Omental fat pad (tissue), 4 donors: ENCODE measurements at places on chromosomes 7 and 10. TPM values are rescaled to one million over a fixed set of nuclear protein-coding genes. Genes with fewer than 3 reads are reported as not detected.

Gene ZNF365
- 0.12 TPM for total RNA-seq

Gene JCAD
- total RNA-seq: 23.5 TPM

Gene EEPD1
- 19.6 TPM for total RNA-seq

DNA sequence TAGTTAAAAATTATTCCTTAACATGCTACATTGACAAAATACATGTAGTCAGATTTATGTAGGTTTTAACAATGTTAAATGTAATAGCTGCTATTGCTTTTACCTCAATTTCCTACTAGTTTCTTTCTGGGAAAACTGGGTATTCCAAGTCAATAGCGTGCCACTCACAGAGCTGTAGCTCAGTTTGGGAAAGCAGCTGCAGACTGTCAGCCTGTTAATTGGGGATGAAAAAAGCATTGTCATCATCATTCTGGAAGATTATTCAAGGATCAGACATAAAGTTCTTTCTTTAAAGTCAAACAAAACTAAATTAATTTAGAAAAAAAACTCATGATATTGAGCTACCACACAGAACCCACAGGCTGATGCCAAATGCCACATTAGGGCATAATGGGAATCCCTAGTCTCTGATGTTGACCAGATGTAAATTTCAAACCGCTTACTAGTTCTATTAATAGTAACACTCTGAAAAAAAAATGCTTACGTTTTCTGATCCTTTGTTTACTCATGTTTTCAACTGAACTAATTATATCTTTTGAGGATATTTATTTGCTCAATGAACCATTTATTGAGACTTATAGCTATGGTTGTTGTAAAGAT is 19.6 kb upstream of the AGMO start:
- no peak for DNase-seq

DNA sequence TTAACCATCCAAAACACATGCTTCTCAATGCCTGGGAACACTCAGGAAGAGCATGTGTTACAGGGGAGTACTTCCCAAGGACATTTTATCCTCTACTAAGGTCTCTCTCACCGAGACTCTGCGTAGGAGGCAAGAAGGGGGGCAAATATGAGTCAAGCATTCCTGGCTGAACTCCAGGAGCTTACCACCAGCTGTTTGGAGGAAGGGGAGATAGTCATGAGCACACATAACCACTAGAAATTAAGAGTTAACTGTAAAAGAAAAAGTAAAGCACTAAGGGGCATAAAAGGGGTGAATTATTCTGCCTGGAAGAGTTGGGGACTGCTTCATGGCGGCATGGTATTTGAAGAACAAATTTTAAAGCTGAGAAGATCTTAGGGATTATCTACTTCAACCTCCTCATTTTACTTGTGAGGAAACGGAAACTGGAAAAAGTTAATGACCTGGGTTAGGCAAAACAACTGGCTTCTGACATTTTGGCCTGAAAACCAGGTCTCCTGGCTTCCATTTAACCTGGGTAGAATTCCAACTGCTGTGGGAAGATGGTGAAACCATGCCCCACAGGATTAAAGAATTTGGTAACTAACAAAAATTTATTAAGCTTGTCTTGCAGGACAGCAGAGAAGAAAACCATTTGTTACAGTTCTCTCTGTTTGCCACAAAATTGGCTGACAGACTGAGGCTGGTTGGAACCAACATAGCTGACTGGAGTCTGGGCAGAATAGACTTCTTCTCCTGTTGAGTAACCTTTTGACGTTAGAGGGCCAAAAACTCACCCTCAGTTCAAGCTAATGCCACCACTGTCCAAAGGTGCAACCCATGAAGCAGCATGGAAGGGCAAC is 85.5 kb downstream of the SLC25A13 start:
- DNase-seq: no peak

DNA sequence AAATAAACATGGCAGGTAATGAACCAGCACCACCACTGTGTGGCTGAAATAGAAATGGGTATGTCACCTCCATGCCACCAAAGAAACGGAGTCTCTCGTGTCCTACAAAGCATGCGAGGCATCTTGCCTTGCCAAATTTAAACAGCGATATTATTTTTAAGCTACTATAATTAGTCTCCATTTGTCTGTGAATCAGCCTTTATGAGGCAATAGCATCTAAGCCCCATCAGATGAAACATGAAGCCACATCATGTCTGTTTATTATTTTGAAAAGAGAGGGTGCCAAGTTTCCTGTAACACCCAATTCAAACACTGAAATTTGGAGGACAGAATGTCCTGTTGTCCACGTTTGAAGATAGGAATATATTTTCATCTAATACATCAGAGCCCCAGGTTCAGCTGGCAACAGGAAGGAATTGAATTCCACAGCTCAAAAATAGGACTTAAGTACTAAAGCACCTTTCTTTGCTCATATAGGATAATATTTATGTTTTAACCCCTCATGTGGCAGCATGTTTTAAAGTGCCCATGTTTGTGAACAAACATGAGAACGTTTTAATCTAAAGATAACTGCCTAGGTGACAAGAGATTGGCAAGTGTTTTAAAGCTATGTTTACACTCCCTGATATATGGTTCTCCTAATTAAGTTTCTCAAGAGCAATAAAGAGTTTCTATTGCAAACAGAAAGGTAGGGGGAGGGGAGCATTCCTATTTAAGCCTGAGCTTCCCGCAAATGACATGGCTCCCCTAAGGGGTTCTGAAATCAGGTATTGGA is 86.8 kb downstream of the SORBS1 start:
- no peak for DNase-seq

GRCh38 chr10:84342584-84342983 is 14.2 kb downstream of the CCSER2 start:
- DNase-seq: no peak

DNA sequence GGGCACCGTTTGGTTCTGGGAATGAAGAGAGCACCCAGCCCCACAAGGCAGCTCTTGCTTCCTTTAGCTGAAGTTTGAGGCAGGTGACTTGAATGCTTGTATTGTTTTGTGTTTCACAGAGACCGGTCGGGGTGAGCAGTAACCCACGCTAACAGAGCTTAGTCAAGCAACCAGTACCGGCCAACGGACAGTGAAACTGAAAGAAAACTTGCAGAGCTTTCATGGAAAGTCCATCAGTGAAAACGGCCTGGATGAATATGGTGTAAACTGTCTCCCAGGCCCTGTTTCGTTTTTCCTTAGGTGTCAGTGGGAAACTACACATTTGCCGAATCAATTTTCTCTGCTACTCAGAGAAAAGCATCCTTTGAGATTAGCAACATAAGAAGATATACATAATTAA is 101.1 kb downstream of the LYZL1 start:
- DNase-seq: no peak
